ENCODE measurements at places on chromosomes 11 and 22.

DNA sequence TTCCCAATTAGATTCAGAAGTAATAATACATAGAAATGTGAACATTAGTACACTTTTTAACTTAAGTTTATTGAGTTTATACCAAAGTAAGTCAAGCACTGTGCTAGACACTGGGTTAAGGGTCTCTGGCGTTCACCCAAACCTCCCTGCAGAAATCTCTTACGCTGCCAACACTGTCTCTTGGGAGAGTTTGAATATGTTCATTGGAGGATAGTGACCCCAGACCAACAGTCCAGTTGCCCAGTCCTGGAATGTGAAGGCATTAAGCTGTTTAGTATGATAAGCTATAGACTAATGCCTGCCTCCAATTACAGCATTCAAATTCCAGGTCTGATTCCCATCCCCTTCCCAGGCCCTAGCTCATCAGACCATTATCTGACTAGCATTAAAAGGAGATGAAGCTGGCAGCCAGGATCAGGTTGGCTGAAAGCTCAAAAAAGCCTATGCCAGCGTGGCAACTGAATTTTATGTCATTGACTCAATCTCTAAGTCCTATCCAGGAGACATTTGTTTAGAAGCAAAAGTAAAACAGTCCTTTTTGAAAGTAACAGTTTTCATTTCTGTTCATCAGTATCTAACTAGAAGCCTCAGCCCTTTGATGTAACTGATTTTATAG lies 77.8 kb downstream of the SFI1 start:
- DNase-seq, result no peak

DNA sequence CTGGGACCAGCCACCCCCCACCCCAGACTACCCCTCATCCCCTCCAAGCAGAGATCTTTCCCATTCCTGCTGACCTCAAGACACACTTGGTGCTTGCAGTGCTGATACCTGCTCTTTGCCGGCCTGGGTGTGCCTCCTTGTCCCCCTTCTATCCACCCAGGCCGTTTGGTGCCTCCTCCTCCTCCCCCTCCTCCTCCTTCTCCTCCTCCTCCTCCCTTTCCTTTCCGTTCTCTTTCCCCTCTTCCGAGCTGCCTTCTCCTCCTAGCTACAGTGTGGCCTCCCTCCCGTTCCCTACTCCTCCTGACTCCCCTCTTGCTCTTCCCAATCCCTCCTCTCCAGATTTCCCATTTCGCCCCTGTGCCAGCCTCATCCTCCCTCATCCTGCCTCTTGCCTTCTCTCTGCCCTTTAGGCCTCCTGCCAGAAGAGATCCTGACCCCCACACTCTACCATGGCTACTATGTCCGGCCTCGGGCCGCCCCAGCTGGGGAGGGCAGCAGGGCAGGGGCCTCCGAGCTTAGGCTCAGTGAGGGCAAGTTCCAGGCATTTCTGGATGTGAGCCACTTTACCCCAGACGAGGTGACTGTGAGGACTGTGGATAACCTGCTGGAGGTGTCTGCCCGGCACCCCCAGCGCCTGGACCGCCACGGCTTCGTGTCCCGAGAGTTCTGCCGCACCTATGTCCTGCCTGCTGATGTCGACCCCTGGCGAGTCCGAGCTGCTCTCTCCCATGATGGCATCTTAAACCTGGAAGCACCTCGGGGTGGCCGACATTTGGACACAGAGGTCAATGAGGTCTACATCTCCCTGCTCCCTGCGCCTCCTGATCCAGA lies 712 bp downstream of the HSPB2 start:
- no peak for DNase-seq

DNA sequence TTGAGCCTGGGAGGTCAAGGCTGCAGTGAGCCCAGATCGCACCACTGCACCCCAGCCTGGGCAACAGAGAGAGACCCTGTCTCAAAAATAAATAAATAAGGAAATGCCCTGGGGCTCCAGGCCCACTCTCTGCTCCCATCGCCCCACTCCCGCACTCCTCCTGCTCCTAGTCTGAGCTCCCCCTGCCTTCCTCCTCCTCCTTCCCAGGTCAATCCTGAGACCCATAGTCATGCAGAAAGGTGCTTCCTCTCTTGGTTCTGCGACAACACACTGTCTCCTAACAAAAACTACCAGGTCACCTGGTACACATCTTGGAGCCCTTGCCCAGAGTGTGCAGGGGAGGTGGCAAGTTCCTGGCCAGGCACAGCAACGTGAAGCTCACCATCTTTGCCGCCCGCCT lies 6.9 kb upstream of the APOBEC3G start:
- no peak for DNase-seq

DNA sequence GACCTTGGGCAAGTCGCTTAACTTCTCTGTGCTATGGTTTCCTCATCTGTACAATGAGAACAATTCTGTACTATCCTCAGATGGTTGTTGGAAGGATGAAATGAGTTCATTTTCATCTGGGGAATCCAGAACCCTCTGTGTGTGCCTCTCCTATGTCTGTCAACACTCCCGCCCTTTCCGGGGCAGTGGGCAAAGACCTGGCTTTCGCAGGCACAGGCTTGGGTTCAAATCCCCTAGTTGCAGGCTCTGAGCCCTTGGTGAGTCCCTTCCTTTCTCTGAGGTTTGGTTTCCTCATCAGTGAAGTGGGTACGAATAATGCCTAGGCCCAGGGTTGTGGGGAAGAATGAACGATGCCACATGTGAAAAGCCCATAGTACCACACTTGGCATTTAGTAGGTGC lies 6.0 kb downstream of the PNPLA5 start:
- no peak for DNase-seq

DNA sequence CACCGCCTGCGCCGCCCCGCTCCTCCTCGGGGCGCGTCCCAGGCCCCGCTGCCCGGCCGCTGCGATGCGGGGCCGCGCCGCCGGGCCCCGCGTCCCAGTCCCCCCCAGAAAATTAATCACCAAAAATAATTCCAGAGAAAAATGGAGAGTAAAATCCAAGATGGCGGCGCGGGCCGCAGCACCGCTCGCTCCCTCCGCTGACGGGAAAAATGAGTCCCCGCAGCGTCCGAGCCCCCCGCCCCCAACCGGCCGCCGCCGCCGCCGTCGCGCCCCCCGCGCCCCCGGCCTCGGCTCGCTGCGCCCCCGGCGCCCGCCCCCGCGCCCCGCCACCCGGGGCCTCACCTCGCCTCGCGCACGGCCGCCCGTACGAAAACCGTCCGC lies at the start of gene KMT5B:
Gene KMT5B, minus strand, starts transcription at position 162 of the 381 bp plus-strand sequence. CDS start 23,220 bp downstream, outside the sequence.
- DNase-seq, result peak; percentile 33

DNA sequence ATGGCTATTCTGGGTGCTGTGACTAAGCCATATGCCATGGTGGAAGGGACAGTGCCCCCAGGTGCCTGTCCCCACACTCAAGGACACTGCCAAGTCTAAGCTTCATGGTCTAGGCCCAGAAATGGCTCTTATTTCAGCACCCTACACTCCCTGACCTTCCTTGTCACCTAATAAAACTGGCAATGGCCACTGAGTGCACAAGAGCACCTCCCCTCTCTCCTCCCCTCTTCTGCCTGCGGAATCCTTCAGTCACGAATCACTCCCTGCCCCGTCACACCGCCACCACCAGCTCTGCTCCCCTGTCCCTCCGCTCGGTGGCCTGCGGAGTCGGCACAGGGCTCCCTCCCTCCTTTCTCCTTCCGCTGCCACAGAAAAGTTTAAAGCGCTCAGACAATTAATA lies 19.0 kb upstream of the LMO1 start:
- no peak for DNase-seq

- no peak for DNase-seq
These were observed 396.4 kb downstream of the METTL15 start for GRCh38 chr11:28504555-28505110.

GRCh38 chr11:6297831-6298230 lies 22.5 kb downstream of the CAVIN3 start:
- DNase-seq, result no peak

DNA sequence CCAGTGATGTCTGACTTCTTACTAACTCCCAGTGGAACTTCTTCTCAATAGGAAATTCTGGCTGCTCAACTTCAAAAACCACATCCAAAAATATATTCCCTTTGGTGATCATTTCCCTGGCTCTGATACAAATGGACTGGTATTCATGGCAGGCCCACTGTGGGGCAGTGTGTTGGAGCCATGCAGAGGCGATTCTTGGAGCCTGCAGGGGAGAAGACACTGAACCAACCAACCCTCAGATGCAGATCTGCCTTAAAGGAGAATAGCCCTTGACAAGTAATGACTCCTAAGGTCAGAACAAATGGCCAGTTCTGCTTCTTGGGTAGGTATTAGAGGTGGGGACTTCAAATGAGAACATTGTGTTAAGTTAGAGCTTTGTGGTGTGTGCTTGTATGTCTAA lies 12.2 kb downstream of the OR4D9 start:
- no peak for DNase-seq

- peak; percentile 35 for DNase-seq
These were observed 27.4 kb upstream of the ST14 start for GRCh38 chr11:130131961-130132850.

GRCh38 chr11:114319716-114320328 lies 23.6 kb downstream of the NNMT start:
- no peak for DNase-seq
